Chondrocyte (in vitro differentiated cells): ENCODE measurements at places on chromosomes 1 and 21. TPM values are rescaled to one million over a fixed set of nuclear protein-coding genes. Genes with fewer than 3 reads are reported as not detected.

RXFP4 gene
- not detected in 3 replicates for total RNA-seq

GPR25 gene
- total RNA-seq, result not detected in 3 replicates

CD53 gene
- total RNA-seq, result not detected in 3 replicates

WNT4 gene
- total RNA-seq, result 0.05 to 0.46 TPM (median 0.08 TPM) in 3 replicates

ZBTB8A gene
- total RNA-seq, result 11.8 to 13.2 TPM (median 12.7 TPM) in 3 replicates

KIF21B gene
- 1.1 to 2.6 TPM (median 2.6 TPM) in 3 replicates for total RNA-seq

CDK18 gene
- 10.2 to 18.4 TPM (median 17.3 TPM) in 3 replicates for total RNA-seq

DNA sequence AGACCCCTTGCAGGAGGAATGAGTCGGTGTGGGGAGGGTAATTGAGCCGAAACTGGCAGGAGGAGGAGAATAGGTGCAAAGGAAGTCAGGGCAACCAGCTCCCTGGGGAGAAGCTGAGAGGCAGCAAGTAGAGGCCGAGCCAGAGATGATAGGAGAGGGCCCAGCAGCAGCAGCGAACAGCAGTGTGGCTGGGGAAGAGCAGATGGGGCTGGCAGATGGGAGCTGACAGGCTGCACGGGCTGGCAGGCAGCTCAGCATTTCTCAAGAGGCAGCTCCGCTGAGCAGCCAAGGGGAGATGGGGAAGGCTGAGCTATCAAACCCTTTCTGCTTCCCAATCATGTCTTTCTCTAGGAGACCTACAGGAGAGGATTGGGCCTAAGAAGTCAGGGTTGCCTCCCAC lies 158.2 kb downstream of the TRIM33 start:
- no peak for DNase-seq

DNA sequence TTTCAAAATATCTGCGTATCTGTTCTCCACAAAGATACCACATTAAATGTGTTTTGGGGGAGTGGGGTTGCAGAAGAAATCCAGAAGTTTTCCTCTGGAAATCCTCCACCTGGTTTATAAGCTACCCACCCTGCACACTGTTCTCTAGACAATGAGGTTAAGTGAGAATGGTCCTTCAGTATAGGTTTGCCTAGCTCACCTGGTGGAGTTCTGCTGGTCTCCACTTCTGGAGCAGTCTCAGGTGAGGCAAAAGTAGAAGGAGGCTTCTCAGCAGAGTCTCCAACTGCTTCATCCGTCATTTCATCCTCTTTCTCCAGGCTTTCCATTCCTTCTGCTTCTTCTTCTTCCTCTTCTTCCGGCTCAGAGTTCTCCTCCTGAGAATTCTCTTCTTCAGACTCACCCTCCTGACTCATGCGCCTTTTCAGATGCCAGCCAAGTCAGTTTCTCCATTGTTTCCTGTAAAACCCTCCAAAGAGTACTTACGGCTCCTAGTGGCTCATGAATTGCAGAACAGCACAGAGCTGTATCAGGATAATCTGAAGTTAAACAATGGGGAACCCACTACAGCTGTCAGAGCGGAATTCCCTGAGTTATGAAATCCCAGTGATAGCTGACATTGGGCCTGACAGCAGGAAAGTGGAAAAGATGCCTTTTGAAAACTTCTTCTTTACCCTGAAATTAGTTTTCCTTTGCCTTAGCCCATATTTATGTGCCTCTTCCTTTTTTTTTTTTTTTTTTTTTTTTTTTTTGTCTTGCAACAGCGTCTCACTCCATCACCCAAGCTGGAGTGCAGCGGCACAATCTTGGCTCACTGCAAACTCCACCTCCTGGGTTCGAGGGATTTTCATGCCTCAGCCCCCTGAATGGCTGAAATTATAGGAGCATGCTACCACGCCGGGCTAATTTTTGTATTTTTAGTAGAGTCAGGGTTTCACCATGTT lies 38.5 kb downstream of the MSTO1 start:
- no peak for DNase-seq

DNA sequence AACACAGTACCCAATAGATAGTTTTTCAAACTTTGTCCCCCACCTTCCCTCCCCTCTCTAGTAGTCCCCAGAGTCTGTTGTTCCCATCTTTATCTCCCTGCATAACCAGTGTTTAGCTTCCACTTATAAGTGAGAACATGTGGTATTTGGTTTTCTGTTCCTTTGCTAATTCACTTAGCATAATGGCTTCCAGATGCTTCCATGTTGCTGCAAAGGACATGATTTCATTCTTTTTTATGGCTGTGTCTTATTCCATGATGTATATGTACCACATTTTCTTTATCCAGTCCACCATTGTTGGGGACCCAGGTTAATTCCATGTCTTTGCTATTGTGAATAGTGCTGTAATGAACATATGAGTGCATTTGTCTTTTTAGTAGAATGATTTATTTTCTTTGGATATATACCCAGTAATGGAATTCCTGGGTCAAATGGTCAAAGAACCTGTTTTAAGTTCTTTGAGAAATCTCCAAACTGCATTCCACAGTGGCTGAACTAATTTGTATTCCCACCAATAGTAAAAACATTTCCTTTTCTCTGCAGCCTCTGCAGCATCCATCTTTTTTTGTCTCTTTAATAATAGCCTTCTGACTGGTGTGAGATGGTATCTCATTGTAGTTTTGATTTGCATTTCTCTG lies 126.0 kb downstream of the AK5 start:
- no peak for DNase-seq

GRCh38 chr1:246039584-246039983 lies 467.5 kb downstream of the SMYD3 start:
- DNase-seq, result no peak

GRCh38 chr21:32533611-32534010 lies 51.7 kb downstream of the TCP10L start:
- DNase-seq, result no peak

DNA sequence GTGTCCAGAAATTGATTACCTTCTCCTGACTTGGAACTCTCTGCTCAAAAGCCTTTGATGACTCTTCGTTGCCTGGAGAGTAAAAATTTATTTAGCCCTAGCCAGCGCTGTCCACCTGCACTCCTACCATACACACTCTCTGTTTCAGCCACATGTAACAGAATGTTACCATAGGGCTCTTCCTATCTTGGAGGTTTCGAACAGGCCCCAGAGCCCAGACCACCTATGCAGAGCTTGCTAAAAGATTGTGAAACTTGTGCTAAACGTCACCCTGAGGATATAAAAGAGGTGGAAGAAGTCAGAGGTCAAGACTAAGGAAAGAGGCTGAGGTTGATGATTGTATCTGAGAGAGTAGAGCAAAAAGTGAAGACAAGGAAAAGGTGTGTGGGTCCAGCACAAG lies 237.0 kb upstream of the HOOK1 start:
- DNase-seq, result no peak

DNA sequence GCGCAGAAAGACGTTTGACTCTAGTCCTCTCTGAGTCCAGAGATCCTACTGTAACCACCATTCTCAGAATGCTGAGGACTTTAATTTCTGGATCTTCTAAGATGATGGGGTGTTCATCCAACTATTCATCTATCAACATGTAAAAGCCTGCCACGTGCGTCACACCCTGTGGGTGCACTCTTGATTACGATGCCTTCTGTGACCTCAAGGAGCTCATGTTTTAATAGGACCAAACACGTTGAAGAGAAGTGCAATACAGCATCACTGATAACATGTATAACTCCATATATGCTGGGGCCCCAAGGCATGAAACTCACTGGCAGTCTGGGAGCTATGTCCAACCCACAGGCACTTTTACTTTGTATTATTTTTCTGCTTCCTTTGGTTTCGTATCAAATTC lies 19.0 kb downstream of the KIAA0040 start:
- DNase-seq, result no peak

- DNase-seq, result no peak
Observed at GRCh38 chr1:161185282-161185682, 8.0 kb upstream of the B4GALT3 start.

GRCh38 chr21:30924146-30924700 lies 42.8 kb upstream of the KRTAP11-1 start:
- no peak for DNase-seq

- DNase-seq, result no peak
Observed at GRCh38 chr1:70737125-70737524, 310.5 kb downstream of the PTGER3 start.

- DNase-seq, result no peak
Observed at GRCh38 chr1:18385239-18385790, 95.4 kb upstream of the KLHDC7A start.

DNA sequence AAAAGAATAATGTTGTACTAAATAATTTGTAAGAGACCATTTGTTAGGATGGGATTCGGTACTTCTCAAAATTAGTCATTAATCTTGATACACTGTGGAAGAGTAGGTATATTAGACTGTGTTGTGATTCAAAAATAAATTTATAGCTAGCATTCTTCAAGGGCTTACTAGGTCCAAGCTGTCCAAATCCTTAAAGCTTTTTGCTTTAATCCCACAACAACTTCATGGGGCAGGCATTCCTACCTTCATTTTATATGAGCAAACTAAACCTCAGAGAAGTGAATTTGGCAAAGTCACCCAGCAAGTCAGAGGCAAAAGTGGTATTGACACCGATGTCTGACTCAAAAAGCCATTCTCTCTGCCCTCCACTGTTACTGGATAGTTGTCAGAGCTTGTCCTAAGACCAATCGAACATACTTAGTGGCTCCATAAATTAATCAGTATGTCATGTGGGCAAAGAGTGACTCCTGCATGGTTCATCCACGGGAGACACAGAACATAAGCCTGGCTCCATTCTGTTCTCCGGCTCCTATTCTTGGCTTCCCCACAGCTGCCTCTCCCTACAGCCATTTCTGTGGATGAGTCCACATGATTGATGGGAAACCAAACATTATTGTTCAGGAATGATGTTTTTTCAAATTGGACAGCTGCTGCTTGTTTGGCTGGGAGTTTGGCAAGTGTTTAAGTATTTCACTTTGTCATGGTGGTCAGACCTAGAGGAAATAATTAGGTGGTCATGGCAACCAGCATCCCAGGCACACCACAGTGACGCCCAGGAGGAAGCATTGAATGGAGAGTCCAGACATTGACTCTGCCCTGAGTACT lies 133.4 kb upstream of the FGGY start:
- DNase-seq, result no peak

GRCh38 chr1:77313491-77313890 lies 31.7 kb downstream of the AK5 start:
- no peak for DNase-seq

GRCh38 chr1:224054012-224054411 lies 59.9 kb upstream of the FBXO28 start:
- no peak for DNase-seq

DNA sequence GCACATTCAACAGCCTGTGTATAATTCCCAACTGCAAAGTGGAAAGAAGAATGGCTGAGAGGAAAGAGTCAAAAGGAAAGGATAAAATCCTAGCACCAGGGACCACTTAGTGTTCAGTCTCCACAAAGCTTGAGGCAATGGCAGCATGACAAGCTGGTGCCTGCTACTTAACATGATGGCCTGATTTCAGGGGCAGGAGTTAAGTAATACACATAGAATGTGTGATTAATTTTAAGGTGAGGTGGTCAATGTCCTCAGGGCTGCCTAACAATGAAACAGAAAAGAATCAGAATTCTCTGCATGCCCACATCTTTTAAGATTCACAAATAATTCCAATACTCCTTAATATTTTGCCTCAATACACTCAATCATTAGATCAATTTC lies 8.9 kb downstream of the P3H1 start:
- DNase-seq, result no peak

GRCh38 chr21:24150753-24151152 lies 1456.5 kb downstream of the MRPL39 start:
- DNase-seq, result no peak

DNA sequence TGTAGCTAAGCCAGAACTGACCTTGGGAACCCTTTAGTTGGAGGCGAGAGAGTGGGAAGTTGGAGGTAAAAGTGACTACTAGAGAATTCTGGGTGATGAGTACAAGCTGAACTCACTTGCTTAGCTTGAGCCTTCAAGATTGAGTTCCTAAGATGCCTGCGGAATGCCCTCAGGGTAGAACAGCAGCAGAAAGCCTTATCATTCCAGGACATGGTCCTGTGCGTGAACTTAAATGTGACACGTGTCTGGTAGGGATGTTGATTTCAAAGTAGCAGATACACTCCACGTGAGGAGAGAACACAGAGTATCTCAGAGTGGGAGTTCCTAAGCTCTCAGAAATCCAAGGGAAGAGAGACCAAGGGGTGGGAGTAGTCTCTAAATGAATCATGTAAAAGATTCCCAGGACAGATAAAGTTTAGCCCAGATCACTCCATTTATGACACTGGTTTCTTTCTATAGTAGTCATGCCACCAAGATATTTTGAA lies 60.1 kb downstream of the KCNK1 start:
- no peak for DNase-seq

DNA sequence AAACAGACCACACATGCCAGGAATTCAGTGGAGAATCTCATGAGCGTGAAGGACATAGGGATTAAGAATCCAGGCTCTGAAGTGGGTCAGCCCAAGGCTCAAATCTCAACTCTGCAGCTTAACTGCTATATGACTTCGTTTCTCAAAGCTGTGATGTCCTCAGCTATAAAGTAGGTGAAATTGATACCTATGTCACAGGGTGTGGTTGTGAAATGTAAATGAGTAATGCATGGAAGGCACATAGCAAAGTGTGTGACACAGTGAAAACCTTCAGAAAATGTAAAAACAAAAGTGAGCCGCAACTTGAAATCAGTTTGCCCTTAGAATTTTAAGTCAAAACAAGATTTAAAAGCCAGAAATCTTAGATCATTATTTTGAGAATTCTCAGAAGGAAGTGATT lies 145.7 kb upstream of the PRMT6 start:
- DNase-seq, result no peak

GRCh38 chr1:212238552-212238951 lies 46.7 kb upstream of the PPP2R5A start:
- DNase-seq, result no peak
